ENCODE measurements at places on chromosomes 13 and 19.
A peak's percentile ranks its signal among the peaks of the same experiment; 100 is the strongest.

DNA sequence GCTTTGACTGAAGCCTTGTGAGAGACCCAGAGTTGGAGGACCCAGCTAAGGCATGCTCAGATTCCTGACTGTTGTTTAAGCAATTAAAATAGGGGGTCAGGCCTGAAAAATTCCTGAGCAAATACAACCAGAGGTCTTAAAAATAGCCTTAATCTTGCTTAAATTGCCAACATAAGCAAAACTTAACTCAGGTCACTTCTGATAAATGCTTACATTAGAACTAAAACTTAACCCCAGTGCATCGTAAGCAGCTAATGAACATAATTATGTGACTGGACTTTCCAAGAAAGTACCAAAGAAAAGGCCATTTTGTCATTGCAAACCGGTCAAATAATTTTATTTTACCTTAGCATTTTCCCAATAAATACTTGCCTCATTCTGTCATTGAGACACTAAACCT lies 294.5 kb downstream of the ENOX1 start:
- no peak for DNase-seq

GRCh38 chr13:99255271-99255670 lies 2.9 kb downstream of the GPR18 start:
- DNase-seq = no peak

DNA sequence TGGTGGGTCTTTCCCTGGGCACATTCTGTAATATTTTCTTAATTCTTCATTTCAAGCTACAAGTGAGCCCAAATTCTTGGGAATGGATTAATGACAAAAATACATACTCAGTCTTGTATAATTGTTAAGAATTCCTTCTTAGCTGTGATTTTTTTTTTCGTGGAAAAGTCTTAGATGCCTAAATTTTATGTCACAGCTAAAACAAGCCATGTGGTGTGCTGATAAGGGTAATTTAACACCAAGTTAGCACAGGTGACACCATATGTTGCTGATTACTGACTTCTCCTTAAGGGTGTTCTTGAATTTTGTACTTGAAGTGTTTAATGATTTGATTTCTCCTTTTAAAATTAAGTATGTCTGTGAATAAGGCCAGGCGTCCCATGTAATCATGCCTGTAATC lies 29.3 kb downstream of the WDFY2 start:
- DNase-seq = no peak

- no peak for DNase-seq
Measured at GRCh38 chr19:840519-841206, at the start of gene PRTN3. TSS of gene PRTN3 (plus strand) at chr19:840999. CDS start at chr19:841009, 10 bp downstream.

DNA sequence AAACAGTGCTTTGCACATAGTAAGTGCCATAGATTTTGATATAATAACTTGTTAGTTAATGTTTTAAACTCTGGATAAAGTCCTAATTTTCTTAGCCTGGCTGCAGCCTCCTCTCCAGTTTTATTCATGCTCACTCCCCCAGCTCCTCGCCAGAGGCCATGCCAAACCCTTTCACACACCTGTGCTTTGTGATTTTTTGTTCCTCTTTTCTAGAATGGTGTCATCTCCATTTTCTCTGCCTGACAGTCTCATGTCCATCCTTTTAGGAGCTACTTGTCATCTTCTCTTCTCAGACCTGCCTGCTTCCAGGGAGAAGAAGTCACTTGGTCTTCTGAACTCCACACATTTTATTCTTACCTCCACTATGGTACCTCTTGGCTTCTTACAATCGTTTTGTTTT lies 55.8 kb upstream of the SPATA13 start:
- DNase-seq = no peak

DNA sequence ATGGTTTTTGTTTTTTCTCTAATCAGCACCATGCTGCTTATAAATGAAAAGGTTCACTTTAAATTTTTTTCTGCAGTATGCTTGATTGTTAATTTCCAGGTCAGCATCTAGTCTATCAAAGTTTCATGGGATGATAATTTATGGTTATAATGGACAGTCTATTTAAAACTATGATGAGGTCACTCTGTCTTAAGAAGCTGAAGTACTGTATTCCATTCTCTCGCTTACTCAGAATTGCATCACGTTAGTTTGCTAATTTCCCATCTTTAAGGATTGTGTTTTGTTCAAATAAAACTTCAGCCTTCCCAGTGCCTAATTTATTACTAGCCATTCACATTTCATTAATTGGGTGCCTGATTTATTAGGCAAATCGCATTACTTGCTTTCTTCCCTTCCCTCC lies 94.3 kb downstream of the GPC6 start:
- DNase-seq = no peak

GRCh38 chr13:112802802-112803195 lies 113.0 kb downstream of the ATP11A start:
- no peak for DNase-seq

- no peak for DNase-seq
Measured at GRCh38 chr19:29267701-29268100, 54.8 kb upstream of the UQCRFS1 start.

DNA sequence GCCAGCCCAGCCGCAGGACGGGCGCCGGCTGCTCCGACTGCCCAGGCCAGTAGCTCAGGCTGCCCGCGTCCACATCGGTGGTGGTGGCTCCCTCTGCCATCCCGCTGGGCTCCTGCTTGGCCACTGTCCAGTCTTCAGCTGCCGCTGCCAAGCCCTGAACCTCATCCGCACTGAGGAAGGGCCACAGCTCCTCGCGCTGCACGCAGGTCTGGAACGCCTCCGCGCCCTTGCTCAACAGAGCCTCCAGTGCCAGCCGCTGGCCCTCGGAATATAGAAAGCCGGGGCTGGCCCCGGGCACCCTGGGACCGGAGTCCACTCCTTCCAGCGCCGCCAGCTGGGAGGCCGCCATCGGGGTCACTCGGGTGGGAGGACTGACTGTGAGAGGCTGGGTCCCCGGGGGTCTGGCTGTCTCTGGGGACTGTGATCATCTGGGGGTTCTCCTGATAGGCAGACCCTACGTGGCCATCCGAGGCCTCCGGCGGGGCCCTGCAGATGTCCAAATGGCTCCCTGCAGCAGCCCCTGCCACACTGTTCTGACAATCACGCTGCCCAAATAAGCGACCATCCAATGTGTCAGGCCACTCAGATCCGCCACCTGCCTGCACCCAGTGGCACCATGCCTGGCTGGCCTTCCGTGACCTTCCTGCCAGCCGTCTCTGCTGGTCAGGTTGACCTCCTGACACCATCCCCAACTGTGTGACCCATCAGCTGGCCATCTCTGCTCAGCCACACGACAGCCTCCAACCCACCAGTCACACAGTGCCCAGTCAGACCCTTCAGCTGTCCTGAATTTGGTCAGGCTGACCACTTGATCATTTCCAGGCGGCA lies 1.6 kb downstream of the FAM83E start:
- no peak for DNase-seq

GRCh38 chr19:40549007-40549708 lies 27.5 kb upstream of the SHKBP1 start:
- peak; percentile 26 for DNase-seq

- DNase-seq = no peak
Measured at GRCh38 chr13:38602266-38602665, 84.6 kb upstream of the FREM2 start.

DNA sequence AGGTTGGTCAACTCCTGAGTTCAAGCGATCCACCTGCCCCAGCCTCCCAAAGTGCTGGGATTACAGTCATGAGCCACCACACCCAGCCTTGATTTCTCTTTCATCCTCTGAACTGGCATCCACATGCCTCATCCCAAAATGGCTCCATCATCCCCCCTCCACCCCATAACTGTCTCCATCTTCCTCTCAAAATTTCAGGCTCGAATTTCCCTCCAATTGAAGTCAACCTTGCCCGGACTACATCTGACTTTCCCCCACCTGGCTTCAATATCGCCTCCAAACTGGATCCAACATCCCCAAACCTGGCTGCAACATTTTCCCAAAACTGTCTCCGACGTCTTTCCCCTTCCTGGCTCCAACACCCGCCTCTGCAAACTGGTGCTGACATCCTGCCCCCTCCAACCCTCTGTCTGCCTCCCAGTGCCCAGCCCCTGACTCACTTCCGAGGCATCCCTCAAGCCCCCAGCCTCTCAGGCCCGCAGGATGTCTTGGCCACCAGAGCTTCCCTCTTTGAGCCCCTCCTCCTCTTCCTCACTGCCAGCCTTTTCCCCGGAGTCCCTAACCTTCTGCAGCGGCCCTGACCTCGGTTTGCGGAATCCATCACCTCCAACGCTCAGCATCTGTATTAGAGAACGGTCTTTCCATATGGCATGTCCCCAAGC lies 943 bp downstream of the EXOC3L2 start:
- DNase-seq = no peak

DNA sequence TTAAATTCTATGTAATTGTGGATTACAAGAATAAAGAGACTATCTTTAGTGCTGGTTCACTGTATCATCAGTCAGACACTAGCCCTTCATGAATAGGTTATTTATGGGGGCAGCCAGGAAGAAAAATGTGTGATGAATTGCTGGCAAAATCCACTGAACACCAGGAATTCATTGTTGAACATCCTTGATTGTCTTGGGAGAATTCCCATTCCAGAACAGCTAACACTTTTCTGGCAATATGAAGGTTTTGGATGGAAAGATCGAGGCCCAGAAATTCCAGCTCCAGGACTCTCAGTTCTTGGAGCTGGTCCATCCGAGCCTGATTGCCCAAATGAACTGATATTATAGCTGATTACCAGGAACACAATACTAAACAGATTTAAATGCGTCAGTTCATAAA lies 11.5 kb upstream of the SPART start:
- no peak for DNase-seq

- no peak for DNase-seq
Measured at GRCh38 chr19:18980432-18981020, 39.5 kb upstream of the HOMER3 start.

GRCh38 chr19:646779-647565 lies 7.3 kb downstream of the FGF22 start:
- DNase-seq = no peak

DNA sequence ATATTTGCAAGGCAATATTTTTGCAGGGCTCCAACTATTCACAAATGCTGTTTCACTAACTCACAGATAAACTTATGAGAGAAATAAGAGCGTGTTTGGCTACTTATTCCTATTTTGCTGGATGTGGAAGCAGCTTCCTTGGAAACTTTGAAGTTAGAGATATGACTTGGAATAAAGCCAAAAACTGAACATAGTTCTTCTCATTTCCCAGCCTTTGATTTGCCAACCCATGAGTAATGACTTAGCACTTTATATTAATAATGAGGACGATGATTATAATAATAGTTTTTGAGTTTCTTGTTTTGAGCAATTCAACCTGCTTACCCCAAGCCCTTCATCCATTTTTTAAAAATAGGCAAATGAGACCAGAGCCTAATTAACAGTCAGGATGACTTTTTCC lies 47.7 kb downstream of the SLC10A2 start:
- DNase-seq = no peak

GRCh38 chr19:21202865-21203494 lies 61.1 kb downstream of the ZNF431 start:
- DNase-seq = no peak

GRCh38 chr13:27528908-27529307 lies 78.5 kb upstream of the MTIF3 start:
- DNase-seq = no peak

- no peak for DNase-seq
Measured at GRCh38 chr13:72998012-72998411, 60.8 kb upstream of the KLF5 start.

- no peak for DNase-seq
Measured at GRCh38 chr19:7216373-7216902, 77.8 kb downstream of the INSR start.

GRCh38 chr13:97077341-97077740 lies 83.1 kb upstream of the OXGR1 start:
- no peak for DNase-seq

GRCh38 chr13:20142927-20143480 lies 17.8 kb downstream of the GJA3 start:
- DNase-seq = no peak

- peak; percentile 9 for DNase-seq
Measured at GRCh38 chr13:44259045-44260027, 114.3 kb upstream of the SERP2 start.

DNA sequence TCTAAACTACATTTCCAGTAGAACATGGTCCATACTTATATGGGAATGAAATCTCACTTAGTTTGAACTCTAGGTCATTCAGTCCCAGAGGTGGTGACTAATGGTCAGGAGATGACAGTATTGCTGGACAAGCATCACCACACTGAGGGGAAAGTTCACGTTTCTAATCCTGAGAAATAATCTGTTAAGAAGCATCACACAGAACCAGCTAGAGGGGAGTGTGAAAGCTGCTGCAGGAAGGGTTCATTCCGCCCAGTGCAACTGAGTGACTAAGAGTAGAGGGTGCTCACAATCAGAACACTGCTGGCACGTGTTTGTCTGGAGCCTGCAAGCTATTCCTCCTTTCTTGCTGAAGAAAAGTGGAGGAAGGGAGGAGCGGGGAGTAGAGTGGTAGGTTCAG lies 2.7 kb downstream of the COL4A1 start:
- DNase-seq = no peak

DNA sequence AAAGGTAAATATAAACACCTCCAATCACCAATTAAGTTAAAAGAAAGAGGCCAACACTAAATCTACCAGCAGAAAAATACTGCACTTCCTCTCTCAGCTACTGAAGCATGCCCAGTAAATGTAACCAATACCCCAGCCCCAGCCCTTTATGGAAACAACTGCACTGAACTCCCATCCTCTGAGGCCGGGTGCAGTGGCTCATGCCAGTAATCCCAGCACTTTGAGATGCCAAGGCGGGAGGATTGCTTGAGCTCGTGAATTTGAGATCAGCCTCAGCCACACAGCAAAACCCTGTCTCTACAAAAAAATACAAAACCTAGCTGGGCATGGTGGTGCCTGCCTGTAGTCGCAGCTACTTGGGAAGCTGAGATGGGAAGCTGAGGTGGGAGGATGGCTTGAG lies 221.6 kb upstream of the SOX21 start:
- no peak for DNase-seq

DNA sequence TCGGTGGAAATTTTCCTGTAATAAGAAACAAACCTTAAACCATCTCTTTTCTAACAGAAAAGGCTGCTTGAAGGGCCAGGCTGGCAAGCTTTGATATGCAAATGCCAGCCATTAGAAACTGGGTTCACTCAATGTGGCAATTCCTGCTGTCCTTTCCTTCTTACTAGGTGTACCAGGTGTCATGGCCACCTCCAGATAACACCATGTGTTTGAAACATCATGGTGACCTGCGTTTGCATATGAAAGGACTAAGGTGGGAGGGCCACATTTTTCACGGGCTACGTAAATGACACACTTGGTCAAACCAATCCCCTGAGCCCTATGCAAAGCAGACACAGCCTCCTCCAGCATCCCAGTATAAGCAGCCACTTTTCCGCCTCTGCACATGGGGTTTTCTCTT lies 789.1 kb upstream of the SLITRK5 start:
- DNase-seq = no peak

- DNase-seq = no peak
Measured at GRCh38 chr13:103948426-103948825, 882.2 kb upstream of the SLC10A2 start.

GRCh38 chr19:13119627-13120026 lies 1.6 kb downstream of the NACC1 start:
- DNase-seq = no peak
